Right cardiac atrium (tissue), 5 donors: ENCODE measurements at places on chromosomes 1 and 21. TPM values are rescaled to one million over a fixed set of nuclear protein-coding genes. Genes with fewer than 3 reads are reported as not detected.

GRCh38 chr1:156765666-156766065, 1.7 kb upstream of the PRCC start:
- DNase-seq: no peak

- no peak for DNase-seq
Observed at GRCh38 chr1:199313444-199313843, 674.6 kb downstream of the PTPRC start.

FAM72B gene
- polyA plus RNA-seq: 0.16 TPM

- no peak for DNase-seq
Observed at GRCh38 chr1:239987103-239987745, 104.5 kb upstream of the FMN2 start.

DNA sequence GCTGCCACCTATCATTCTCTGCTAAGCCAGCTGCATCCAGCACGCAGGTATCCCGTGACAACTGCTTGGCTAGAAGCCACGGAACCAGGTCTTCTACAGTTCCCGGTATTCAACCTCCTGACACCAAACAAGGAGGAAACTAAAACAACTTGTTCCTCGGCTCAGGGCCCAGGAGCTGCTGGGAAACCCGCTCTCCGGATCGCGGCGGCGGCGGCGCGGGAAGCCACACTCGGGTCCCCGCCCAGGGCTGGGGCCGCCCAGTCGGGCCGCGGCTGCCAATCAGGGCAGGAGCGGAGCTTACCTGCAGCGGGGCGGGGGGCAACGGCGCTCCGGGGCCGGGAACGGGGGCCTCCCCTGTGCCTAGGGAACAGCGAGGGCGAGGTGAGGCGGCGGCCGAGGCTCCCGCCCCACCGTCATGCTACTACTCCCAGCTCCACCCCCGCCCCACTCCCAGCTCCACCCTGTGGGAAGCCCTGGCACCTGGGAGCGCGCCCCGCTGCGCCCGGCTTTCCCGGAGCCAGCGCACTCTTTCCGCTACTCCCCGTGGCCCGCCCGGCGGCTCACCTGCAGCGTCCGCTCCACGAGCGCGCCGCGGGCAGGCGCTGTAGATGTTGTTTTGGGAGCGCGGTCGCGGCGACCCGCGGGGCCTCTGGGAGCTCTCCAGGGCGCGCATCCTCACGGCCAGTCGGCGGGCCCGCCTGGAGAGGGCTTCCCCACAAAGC, 12.1 kb downstream of the IL24 start:
- DNase-seq: peak; percentile 72

DNA sequence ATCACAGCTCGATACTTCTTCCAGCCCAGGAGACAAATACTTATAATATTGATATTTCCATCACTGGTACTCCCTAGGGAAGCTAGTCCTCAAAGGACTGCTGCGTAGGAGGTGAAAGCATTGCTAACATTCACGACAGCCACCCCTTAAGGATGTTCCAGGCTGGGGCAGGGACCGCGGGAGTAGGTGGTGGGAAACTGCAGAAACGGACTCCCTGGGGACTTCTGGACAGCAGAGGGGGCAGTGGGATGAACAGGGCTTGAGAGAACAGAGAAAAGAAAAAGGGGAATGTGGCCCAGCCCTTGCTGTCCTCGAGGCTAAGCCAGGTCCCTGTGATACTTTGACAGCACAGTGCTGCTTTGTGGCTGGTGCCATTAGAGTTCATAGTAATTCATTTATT, 108.0 kb downstream of the HMGB4 start:
- DNase-seq: no peak

VWA5B1 gene
- 0.18 TPM for polyA plus RNA-seq

DNA sequence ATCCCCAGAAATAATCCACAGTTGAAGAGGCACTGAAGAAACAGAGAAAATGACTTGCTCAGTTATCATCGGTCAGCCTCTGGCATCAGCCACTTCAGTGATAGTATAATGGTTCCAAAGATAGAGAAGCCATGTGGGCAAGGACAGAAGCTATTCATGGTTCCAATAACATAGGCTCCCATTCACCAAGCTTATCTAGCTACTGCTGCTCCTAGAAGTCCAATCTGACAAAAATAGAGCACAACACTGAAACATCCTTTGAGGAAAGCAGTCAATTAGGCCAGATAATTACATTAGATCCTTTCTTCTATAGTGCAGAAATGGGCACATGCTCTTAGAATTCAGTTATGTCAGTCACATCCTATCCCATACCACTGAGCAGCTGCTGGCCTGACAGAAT, 33.5 kb upstream of the CRB1 start:
- no peak for DNase-seq

OPRD1 gene
- under 0.01 TPM for polyA plus RNA-seq

C1orf35 gene
- 7.9 TPM for polyA plus RNA-seq

DNA sequence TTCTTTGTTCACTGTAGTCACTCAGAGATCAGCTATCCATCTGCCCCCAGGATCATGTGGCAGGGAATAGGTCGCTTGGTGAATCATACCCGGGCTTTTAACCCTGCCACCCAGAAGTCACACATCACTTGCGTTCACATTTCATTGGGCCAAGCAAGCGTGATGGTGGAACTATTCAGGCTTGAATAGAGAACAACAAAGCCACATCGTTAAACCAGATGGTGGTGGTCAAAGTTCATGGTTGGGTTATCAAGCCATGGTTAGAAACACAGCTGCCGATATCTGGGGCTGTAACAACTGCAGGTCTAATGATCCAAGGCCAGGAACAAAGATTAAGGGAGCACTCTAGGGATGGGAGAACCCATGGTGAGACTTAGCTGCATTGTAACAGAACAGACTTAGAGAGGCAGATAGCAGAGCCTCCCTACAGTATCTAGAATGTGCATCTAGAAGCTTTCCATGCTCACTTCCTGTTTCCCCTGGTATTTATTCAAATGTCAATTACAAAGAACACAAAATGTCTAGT, 40.0 kb upstream of the PTPRC start:
- DNase-seq: no peak

GRCh38 chr1:156504438-156504813, 3.9 kb upstream of the MEF2D start:
- DNase-seq: no peak

GRCh38 chr1:6001992-6002576, 9.9 kb upstream of the NPHP4 start:
- DNase-seq: peak; percentile 82

DNA sequence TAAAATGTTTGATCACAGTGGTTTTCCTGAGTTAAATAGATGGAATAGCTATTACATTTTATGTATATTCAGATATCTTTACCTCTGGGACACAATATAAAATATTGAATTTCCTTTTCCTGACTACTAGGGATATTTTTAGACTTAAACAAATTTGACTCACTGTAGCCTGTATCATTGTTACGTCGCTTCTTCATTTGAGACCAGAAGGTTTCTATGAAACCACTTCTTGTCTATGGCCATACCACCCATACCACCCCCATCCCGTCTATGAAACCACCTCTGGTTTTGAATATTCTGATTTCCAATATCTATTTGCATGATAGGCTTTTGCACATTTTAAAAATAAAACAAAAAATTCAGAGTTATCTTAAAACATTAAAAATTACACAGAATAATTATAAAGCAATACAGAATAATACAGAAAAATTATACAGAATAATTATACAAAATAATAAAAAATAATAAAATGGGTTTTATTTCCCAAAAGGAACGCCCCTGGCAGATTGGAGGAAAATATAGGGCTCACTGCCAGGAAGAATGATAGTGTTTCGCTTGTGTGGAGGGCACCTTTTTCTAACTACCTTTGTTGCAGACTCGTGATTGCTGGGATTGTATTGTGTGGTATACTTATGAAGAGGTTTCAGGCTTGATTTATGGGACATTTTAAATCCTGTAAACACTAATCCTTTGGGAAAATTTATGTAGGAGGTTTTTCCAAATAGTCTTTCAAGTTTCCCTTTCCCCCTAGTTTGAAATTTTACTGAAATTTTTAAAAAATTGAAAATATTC, 4.7 kb downstream of the SPEN start:
- no peak for DNase-seq

RCSD1 gene
- 27.1 TPM for polyA plus RNA-seq

- no peak for DNase-seq
Observed at GRCh38 chr1:32770221-32770731, 46.9 kb downstream of the YARS1 start.

DNA sequence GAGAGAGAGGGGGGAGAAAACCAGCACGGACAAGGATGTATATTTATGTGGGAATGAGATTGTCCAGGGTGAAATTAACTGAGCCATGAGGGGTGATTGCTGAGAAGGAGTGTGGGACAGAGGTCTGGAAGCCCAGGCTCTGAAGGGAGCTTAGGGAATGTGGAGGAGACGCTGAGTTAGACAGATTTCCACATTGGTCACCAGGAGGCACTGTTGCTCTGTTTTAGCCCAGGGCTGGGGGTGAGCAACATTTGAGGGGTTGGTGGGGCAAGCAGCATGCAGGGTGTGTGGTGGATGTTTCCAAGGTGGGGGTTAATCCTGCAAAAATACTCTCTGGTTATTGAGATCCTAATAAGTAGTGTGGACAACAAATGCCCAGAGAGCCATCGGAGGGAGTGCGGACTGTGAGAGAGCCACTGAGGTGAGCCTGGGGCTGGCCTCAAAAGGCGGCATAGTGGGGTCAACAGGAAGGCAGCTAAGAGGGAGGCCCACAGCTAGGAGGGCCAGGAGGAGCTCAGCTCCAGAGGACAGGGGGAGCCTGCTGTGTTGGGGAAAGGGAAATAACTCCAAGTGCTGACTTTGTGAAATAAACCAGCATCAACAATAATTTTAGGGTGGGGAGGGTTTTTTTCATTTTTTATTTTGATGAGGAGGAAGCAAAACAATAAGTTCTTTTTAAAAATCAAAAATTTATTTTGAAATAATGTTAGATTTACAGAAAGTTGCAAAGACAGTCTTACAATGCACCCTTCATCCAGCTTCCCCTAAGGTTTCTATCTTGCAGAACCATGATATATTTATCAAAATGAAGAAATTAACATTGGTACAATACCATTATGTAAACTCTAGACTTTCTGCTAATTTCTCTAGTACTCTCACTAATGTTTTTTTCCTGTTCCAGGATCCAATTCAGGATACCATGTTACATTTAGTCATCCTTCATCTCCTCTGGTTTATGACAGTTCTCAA, 82.8 kb upstream of the CD34 start:
- DNase-seq: no peak

PLA2G2D gene
- not detected for polyA plus RNA-seq

MYOG gene
- not detected for polyA plus RNA-seq

DNA sequence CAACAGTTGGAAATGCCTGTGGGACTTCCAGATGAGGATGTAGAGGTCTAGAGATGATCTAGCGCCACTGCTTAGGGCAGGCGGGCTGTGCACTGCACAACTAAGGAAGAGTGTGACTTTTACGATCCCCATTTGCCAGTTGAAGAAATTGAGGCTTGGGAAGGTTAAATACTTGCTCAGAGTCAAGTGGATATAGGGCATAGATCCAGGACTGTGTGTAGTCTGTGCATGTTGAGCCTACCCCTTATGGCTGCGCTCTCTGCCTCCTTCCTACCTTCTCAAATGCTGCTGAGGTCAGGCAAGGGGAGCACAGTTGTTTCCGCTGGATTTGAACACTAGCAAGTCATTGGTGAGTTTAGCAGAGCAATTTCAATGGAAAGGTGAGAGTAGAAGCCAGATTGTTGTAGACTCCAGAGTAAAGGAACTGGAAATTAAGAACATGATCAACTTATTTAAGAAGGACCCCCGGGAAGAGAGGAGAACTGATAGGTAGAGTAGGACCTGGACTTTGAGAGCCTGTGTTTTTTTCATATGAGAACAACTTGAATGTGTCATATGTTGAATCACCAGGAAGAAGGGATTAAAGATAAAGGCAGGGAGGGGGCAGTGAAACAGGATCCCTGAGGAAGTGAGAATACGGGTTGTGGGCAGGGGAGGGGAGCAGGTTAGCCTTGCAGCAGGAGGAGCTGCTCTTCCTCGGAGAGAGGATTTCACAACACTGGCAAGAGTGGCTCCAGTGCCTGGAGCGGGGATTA, 2.7 kb downstream of the CAPN2 start:
- no peak for DNase-seq

KCNQ4 gene
- polyA plus RNA-seq: 0.88 TPM

- DNase-seq: no peak
Observed at GRCh38 chr1:168280296-168280927, at the start of gene TBX19. Gene TBX19, plus strand, starts transcription at chr1:168280877. Its CDS starts 214 bp downstream, at chr1:168281091.

DNA sequence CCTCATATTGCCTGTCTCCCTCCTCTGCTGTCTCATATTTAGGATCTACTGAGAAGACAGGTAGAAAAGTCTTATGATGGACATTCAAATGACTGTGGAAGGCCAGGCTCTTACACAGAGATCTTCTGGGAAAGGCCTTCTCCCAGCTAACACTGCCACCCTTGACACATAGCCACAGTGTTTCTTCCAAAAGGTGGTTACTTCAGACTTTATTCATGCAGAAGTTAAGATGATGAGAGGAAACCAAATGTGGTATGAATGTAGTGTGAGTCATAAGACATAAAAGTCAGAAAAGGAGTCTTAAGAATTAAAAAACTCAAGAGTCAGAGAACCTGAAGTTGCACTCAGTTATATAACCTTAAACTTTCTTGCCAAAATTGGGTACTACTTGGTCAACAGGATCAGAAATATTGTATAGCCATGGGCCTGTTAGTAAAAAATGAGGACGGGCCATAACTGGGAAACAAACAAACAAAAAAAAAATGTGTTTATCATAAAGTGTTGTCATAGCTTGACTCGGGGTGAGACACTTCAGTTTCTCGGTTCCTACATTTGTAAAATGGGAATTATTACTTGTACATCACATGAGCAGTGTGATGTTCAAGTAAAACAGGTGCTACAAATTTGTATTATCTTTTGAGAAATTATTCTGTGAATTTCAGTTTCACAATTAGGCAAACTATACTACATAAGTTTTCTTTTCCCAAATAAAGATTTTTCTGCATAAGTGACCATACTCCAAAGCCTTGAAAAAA, 1.2 kb upstream of the DENND1B start:
- DNase-seq: no peak

GRCh38 chr1:247013391-247013790, 5.5 kb upstream of the ZNF695 start:
- DNase-seq: no peak

DNA sequence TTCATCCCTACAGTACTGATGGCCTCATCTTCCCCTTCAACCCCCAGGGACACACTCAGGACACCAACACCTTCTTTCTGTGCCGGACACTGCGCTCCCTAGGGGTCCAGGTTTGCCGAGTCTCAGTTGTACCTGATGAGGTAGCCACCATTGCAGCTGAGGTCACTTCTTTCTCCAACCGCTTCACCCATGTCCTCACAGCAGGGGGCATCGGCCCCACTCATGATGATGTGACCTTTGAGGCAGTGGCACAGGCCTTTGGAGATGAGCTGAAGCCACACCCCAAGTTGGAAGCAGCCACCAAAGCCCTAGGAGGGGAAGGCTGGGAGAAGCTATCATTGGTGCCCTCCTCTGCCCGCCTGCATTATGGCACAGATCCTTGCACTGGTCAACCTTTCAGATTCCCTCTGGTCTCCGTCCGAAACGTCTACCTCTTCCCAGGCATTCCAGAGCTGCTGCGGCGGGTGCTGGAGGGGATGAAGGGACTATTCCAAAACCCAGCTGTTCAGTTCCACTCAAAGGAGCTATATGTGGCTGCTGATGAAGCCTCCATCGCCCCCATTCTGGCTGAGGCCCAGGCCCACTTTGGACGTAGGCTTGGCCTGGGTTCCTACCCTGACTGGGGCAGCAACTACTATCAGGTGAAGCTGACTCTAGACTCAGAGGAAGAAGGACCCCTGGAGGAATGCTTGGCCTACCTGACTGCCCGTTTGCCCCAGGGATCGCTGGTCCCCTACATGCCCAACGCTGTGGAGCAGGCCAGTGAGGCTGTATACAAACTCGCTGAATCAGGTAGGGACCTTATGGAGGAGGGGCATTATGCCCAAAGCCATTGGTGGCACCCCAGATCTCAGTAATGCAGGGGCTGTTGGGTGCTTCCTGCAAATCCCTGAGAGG, 5.1 kb upstream of the LENEP start:
- DNase-seq: peak; percentile 49

- no peak for DNase-seq
Observed at GRCh38 chr1:51472359-51472758, 46.7 kb downstream of the EPS15 start.

CELA2B gene
- not detected for polyA plus RNA-seq
